C1 segment of cervical spinal cord (tissue), 14 donors: ENCODE measurements at places on chromosomes 11 and 22.
A peak's percentile ranks its signal among the peaks of the same experiment; 100 is the strongest.

- DNase-seq = peak; percentile 34
Observed at GRCh38 chr11:10456519-10456918, 1.5 kb downstream of the AMPD3 start.

GRCh38 chr11:72085621-72086351 lies 5.1 kb downstream of the LRRC51 start:
- DNase-seq = peak; percentile 28

- no peak for DNase-seq
Observed at GRCh38 chr22:46744581-46744980, 6.5 kb upstream of the CERK start.

DNA sequence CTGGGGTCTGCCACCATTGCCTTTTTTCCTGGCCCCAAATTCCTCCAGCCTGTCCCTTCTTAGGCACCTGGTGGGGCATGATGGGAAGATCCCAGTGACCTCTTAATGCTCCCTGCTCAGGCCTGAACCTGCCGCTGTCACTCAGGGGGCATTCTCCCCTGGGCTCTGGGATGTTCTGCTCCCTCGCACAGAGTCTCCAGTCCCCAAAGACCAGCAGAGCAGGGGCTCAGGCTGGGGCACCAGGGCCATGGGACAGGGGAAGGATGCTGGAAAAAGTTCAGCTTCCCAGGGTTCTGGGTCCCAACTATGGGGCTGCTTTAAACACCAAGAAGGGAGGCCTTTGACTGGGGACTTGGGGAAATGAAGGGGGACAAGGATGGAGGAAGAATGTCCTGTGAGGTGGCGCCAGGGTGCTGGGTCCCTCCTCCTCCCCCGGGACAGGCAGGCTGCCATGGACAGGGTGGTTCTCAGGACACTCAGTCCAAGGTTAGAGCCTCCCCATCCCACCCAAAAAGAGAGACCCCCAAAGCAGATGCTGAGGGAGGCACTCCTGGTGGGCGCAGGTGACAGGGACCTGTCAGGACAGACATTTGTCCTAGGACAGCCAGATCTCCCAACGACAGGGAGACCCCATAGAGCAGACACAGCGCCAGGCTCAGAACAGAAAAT lies 30.8 kb downstream of the IGLL5 start:
- DNase-seq = no peak

- no peak for DNase-seq
Observed at GRCh38 chr22:30855677-30856518, 112.7 kb downstream of the MORC2 start.

DNA sequence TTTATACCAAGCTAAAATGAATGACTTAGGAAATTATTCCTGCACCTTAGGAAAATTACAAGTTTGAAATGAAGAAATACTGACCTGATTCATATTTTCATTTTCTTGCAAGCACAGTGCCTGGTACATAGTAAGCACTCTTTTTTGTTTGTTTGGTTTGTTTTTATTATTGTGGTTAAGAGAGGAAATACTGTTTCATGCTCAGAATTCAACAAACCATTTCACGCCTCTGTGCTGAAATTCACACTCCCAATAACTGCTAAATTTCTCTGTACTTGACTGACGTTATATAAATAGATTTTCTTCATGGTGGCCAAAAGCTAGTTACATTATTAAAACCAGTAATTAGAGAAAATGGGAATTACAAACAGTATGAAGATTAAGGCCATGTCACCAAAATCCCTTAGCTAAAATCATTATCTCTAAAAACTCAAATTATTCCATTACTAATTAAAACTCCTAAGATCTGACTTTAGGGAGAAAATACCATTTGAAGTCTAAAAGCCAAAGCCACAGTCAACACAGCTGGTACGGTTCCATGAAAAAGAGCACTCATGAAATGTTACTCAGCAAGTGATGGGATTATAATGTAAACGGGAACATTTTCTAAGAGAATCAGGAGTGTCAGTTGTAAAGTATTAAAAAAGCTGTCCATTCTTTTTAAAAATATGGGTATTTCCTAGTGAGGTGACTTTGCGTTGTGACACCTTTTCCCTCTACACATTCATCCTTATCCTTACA lies 77.8 kb upstream of the DDI1 start:
- no peak for DNase-seq

GRCh38 chr11:117303101-117303500 lies 12.0 kb downstream of the BACE1-AS start:
- DNase-seq = no peak

- peak; percentile 59 for DNase-seq
Observed at GRCh38 chr22:40177738-40178416, at the start of gene TNRC6B. TNRC6B (plus strand) TSS chr22:40177925; CDS start chr22:40178136, 211 bp downstream.

- DNase-seq = no peak
Observed at GRCh38 chr11:119249671-119250010, 43.5 kb downstream of the CBL start.

- no peak for DNase-seq
Observed at GRCh38 chr22:39534092-39534506, 1.6 kb upstream of the RPS19BP1 start.

DNA sequence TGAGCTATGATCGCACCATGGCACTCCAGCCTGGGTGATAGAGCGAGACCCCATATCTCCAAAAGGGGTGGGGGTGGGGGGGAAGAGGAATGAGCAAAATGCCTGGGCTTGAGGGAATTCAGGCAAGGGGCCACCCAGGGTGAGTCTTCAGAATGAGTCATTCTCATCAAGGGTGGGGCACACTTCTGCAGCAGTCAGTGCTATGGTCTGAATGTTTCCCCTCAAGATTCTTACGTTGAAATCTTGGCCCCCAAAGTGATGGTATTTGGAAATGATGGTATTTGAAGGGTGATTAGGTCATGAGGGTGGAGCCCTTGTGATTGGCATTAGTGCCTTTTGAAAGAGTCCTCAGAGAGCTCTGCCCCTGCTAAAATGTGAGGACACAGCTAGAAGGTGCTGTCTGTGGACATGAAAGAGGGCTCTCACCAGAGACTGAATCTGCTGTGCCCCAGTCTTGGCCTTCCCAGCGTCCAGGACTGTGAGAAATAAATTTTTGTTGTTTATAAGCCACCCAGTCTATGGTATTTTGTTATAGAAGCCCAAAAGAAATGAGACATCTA lies 86.4 kb upstream of the THY1 start:
- DNase-seq = no peak

DNA sequence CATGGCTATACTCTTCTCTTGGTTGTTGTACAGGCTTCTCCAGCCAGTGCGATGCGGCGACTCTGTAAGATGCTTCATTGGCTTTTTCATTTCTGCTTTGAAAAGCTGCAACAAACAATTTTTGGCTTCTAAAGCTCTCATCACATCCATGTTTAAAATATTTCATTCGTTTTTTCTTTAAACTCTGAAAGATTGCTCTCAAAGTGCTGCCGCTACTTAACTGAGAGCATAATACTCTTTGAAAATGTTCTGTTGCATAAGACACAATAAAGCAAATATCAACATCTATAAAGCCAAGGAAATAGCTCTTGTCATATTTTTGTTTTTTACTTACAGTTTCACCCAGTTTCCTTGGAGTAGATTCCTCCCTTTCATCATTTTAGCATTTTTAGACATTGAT lies 468.3 kb downstream of the TBC1D22A start:
- no peak for DNase-seq

GRCh38 chr11:102267609-102268008 lies 49.7 kb upstream of the BIRC3 start:
- no peak for DNase-seq

GRCh38 chr11:43746670-43747069 lies 66.1 kb downstream of the HSD17B12 start:
- DNase-seq = no peak

GRCh38 chr11:45659031-45659817 lies 6.2 kb downstream of the CHST1 start:
- no peak for DNase-seq

DNA sequence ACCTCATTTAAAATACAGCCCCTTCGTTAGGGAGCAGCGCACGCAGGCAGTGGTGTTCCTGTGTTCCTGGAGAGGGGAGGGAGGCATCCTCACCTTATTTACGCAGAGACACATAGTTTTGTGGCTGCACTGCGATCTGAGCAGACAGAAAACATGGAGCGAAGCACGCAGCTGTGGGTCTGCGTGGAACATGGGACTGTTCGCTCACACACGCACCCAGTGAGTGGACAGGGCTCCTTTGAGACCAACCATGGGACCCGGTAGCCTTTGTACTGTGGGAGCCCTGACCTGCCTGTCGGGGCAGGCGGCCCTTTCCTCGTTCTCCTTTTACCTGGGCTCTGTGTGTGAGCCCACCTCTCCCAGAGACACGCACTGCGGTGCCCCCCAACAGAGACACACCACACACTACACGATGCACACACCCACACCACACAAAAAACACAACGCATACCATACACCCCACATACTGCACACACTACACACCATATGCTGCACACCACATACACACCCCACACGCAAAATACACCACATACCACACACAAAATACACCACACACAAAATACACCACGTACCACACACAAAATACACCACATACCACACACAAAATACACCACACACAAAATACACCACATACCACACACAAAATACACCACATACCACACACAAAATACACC lies 1245.7 kb downstream of the BRD1 start:
- DNase-seq = no peak

DNA sequence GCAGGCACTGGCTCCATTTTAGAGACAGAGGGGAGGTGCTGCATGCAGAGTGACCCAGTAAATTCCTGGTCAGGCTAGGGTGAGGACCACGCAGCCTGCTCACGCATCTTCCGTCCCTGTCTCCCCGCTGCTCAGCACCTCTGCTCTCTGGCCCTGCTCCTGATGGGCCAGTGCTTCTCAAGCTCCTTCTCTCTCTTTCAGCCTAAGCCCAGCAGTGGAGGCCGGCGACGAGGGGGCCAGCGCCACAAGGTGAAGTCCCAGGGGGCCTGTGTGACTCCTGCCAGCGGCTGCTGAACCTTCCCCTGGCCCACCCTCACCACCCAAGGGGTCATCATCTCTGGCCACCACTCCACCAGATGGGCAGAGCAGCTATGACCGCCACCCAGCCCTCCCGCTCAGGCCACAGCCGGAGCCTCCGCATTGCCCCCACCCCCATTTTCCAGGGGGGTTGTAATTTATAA lies 24.7 kb downstream of the GTPBP1 start:
- no peak for DNase-seq

DNA sequence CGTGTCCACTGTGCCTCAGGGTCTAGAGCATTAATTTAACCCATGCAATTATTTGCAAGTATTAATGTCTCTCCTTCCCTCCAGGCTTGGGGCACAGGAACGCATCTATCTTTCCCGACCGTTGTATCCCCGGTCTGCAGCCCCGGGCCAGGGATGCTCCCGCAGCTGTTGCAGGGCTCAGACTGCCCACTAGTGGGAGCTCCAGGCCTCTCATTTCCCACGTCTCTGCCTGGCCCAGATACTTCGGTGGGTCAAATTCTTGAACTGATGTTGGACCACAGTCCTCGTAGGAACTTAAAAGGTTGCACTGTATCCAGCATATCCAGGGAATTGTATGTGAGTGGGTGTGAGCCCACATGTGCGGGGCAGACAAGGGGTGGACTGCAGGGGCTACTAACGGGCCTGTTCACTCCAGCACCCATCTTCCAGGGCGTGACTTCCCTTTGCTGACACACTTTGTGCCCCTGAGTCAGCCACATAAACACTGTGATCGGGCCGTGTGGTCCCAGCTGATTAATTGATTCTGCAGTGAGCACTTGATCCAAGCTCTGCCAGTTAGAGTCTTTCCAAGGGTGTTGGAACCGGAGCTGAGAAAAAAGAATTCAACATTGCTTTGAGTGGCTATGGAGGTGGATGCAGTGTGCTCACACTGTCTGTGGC lies 451.3 kb downstream of the TBC1D22A start:
- no peak for DNase-seq

DNA sequence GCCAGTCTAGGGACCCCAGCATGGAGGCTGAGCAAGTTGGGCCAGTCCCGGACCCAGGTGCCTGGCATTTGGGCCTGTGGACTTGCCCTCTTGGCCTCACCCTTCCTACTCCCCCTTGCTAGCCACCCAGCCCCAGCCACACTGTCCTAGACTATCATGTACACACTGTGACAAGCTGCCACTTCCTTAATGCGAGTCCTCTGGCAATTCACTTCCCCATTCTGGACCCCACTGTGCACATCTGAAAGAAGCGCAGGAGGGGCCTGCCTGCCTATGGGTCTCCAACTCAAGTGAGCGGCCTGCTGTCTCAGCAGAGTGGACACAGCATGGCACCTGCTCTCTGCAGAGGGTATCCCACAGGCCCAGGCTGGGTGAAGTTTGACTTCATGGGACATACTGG lies 68.5 kb upstream of the LMO1 start:
- no peak for DNase-seq

DNA sequence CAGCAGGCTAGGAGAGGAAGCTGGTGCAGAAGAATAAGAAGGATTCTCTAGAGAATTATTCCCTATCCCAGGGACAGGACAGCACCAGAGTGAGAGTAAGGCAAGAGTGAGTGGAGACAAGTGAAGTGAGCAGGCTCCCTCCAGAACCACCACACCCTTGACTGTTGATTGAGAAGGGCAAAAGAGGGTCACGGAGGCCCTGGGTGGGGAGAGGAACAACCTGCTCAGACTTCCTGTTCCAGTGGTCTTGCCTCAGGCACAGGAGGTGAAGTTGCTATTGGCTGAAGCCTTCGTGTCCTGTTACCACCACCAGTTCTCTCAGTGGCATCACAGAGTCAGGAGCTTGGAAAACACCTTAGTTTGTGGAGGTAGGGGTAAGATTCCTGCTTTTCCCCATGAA lies 51.7 kb upstream of the CCDC89 start:
- DNase-seq = no peak

DNA sequence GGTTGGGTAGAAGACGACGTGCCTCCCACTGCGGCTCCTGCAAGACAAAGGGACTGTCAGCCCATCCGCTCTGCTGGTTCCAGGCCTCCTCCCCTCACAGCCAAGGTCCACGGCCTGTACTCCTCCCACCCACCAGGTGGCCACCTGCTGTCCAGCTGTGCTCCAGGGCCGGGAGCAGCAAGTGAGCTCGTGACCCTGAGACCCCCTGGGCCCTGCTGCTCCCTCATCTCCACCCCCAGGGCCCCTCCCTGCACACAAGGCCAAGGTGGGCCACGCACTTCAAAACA lies 27.4 kb downstream of the TSPAN4 start:
- no peak for DNase-seq

DNA sequence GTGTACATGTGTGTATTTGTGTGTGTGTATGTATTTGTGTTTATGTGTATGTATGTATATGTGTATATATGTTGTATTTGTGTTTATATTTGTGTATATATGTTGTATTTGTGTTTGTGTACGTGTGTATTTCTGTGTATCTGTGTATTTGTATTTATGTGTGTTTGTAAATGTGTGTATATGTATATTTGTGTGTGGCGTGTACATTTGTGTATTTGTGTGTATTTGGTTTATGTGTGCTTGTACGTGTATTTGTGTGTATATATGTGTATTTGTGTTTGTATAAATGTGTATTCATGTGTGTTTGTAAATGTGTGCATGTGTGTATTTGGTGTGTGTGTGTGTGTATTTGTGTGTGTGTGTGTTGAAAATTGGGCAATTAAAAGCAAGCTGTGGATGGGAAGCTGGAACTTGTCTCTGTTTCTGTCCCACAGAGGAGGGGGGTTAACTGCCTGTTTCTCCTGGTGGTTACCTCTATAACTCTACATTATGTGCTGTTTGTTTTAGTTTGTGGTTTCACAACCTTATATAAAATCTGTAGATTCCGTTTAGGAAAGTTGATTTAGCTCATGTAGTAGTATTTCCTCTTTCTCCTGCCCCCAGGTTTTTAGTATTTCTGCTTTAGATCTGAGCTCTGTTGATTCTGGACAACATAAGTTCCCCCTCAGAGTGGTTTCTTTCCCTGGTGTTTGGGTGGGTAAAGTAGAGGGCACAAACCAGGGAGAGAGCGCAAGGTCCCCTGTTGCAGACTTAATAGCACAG lies 28.9 kb downstream of the AP2A2 start:
- DNase-seq = no peak

- DNase-seq = no peak
Observed at GRCh38 chr11:134624166-134624920, 212.3 kb upstream of the B3GAT1 start.

- no peak for DNase-seq
Observed at GRCh38 chr11:11332141-11332710, 20.8 kb downstream of the CSNK2A3 start.
